SK-MEL-5 (cell line): ENCODE measurements at places on chromosomes 12 and 14. TPM values are rescaled to one million over a fixed set of nuclear protein-coding genes. Genes with fewer than 3 reads are reported as not detected.

NFYB gene
- total RNA-seq, result 19.0 and 22.1 TPM in 2 replicates

CALCOCO1 gene
- total RNA-seq, result 40.6 and 43.6 TPM in 2 replicates

PTHLH gene
- total RNA-seq, result 0.16 and 0.37 TPM in 2 replicates

CLEC1B gene
- total RNA-seq, result not detected in 2 replicates

GLIPR1L2 gene
- not detected in 2 replicates for total RNA-seq

AQP2 gene
- total RNA-seq, result not detected in 2 replicates

AACS gene
- total RNA-seq, result 13.0 and 13.8 TPM in 2 replicates

PTGER2 gene
- total RNA-seq, result not detected in 2 replicates

MYH6 gene
- not detected in 2 replicates for total RNA-seq

CDCA3 gene
- 47.1 and 52.3 TPM in 2 replicates for total RNA-seq

KRT83 gene
- total RNA-seq, result not detected in 2 replicates

IL26 gene
- total RNA-seq, result not detected in 2 replicates

KRT81 gene
- total RNA-seq, result 0.16 TPM in 1 of 2 replicates, not detected in the other

RNASE1 gene
- 0.21 TPM in 1 of 2 replicates, not detected in the other for total RNA-seq

TNFAIP2 gene
- total RNA-seq, result 0.29 TPM in 1 of 2 replicates, not detected in the other

FMNL3 gene
- 14.5 and 17.4 TPM in 2 replicates for total RNA-seq

ALDH1L2 gene
- 4.2 and 4.4 TPM in 2 replicates for total RNA-seq

RBP5 gene
- total RNA-seq, result not detected in 2 replicates

PRB4 gene
- total RNA-seq, result not detected in 2 replicates

CLEC4C gene
- not detected in 2 replicates for total RNA-seq

RPL10L gene
- not detected in 2 replicates for total RNA-seq

PIWIL1 gene
- total RNA-seq, result not detected in 2 replicates

EXOC5 gene
- 42.7 and 60.9 TPM in 2 replicates for total RNA-seq

GALC gene
- total RNA-seq, result 20.4 and 24.7 TPM in 2 replicates

ACVRL1 gene
- 0.05 TPM in 1 of 2 replicates, not detected in the other for total RNA-seq

NTF3 gene
- total RNA-seq, result 0.37 and 0.53 TPM in 2 replicates

MFAP5 gene
- total RNA-seq, result not detected in 2 replicates

TMBIM6 gene
- total RNA-seq, result 970 and 993 TPM in 2 replicates

TMEM120B gene
- total RNA-seq, result 13.6 and 14.2 TPM in 2 replicates

CSAD gene
- total RNA-seq, result 1.7 and 6.1 TPM in 2 replicates

CMTM5 gene
- not detected in 2 replicates for total RNA-seq

ASCL4 gene
- not detected in 2 replicates for total RNA-seq

ESRRB gene
- total RNA-seq, result not detected in 2 replicates

NFE2 gene
- 0.32 TPM in 1 of 2 replicates, not detected in the other for total RNA-seq

CLEC2A gene
- not detected in 2 replicates for total RNA-seq

SELPLG gene
- total RNA-seq, result 0.50 and 0.80 TPM in 2 replicates

NTS gene
- total RNA-seq, result 80.3 and 91.2 TPM in 2 replicates

DCN gene
- 30.7 and 40.0 TPM in 2 replicates for total RNA-seq

ADSS1 gene
- 4.2 and 8.9 TPM in 2 replicates for total RNA-seq

XRCC3 gene
- 27.7 and 33.5 TPM in 2 replicates for total RNA-seq

ADCY6 gene
- total RNA-seq, result 28.1 and 31.5 TPM in 2 replicates

SLC4A8 gene
- total RNA-seq, result 0.11 TPM in 1 of 2 replicates, not detected in the other
